CD8-positive, alpha-beta T cell (primary cell): ENCODE measurements at places on chromosomes 16 and 17.

DNA sequence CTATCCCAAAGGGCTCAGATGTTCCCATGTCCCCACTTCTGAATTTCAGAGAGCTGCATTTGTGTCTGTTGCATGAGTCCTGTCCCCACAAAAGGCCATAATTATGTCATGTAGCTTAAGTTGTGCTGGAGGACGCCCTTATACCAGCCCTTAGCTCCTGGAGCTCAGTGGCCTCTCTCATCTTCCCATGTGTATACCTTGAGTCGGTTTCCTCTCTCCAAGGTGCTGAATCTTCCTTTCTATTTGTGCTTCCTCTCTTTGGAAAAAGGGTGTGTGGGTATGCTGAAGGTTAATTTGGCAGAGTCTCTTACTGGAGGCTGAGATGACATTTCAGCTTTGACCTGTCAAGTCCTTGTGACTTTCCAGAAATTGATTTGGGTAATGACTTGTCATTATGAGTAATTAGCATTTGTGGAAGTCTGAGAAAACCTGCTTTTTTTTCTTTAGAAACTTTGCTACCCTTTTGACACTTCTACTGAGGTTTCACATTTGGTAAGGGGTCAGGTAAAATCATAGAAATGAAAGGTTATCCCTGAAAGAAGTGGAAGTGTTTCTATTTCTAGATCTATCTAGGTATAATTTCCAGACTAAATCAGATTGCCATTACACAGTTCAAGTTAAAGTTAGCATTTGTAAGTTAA is 185.4 kb downstream of the ABCC12 start:
- no peak for DNase-seq

- no peak for DNase-seq
These were observed 12.1 kb downstream of the CUEDC1 start for GRCh38 chr17:57943140-57943539.

DNA sequence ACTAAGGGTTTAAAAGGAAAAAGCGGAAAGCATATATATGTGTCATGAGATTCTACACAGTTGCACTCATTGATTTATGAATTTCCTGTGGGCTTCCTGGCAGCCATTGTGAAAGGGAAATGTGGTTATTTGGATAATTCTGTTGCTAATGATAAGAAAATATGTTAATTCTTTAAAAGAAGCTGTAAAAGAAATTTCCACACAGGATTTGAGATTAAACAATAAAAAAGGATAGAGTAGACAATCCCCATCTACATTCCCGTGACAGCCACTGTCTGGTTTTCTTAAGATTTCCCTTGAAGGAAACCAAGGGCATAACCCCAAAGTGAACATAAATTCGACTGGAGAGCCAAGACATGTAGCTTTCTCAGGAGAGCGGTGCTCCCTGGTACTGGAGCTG is 397.5 kb downstream of the CPPED1 start:
- DNase-seq, result no peak

GRCh38 chr16:54253118-54253517 is 33.5 kb downstream of the IRX3 start:
- DNase-seq, result no peak

GRCh38 chr17:17539591-17539990 is 43.4 kb upstream of the RASD1 start:
- no peak for DNase-seq

- no peak for DNase-seq
These were observed 137.9 kb downstream of the SOX9 start for GRCh38 chr17:72258711-72259110.

DNA sequence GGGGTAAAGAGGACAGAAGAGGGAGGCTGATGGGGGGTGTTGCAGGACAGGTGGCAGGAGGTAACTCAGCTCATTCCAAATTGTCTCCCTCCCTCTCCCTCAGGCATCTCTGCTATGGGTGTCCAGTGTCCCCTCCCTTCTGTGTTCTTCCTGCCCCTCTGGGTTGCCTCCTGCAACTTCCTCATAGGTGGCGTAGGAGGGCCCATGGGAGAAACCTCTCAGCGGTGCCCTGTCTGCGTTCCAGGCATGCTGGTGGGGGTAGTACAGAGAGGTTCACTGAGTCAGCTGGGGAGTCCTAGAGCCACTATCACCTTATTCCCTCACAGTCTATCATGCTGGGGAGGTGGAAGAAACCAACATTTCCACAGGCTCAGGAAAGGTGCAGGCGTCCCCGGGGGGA is 14.7 kb upstream of the ODF4 start:
- DNase-seq, result no peak

DNA sequence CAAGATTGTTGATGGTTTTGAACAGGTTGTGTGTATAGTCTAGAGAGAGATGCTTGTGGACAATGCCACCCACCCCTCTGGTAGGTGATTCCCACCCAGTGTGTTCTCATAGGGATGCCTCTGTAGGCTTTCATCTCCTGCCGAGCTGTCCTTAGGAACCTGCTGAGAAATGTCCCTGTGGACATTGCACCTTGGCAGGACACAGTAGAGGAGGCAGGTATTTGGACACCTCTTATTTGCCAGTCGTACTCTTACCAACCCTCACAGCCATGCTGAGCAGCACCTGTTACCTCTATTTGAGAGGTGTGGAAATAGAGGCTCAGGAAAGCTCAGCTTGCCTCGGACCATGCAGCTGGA is 33.2 kb downstream of the EPN2 start:
- DNase-seq, result no peak

DNA sequence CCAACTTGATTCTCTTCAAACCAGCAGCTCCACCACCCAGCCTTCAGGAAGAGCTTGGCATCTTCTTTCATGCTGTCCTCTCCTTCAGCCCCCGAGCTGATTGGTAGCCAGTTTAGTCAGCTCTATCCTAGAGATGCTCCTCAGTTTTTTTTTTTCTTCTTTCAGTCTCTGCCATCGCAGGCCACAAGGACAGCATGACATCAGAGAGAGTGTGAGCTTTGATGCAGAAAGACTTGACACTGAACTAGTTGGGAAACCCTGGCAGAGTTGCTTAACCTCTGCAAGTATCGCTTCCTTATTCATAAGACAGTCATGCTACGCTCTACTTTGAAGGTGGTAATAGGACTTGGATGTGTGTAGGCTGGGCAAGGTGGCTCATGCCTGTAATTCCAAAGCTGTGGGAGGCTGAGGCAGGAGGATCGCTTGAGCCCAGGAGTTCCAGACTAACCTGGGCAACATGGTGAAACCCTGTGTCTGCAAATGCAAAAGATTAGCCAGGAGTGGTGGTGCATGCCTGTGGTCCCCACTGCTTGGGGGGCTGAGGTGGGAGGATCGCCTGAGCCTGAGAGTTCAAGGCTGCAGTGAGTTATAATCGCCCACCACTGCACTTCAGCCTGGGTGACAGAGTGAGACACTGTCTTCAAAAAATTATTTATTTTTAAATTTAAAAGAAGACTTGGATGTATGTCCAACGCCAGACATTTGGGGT is 2.6 kb downstream of the CD300LB start:
- peak; percentile 7 for DNase-seq

- DNase-seq, result no peak
These were observed 1.2 kb upstream of the TMEM88 start for GRCh38 chr17:7853691-7854038.

GRCh38 chr17:41656249-41657023 is 32.1 kb upstream of the KRT17 start:
- DNase-seq, result no peak

DNA sequence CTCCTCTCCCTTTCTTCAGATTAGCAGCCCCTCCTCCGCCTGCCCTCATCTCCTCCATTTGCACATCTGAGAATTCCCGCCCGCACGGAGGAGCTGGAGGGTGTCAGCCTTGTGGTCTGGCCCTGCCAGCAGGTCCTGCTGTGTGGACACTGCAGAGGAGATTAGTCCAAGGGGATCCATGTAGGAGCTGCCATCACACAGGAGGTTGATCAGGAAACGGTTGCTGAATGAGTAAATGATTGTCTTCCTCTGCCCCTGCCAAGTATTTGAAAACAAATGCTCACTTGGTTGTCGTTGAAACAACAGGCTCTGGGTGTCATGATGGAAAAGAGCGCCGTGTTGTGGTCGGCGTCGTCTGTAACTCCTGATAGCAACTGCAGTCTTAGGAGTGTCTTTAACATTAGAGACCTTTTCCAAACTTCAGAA is 63.8 kb upstream of the CHMP6 start:
- no peak for DNase-seq

DNA sequence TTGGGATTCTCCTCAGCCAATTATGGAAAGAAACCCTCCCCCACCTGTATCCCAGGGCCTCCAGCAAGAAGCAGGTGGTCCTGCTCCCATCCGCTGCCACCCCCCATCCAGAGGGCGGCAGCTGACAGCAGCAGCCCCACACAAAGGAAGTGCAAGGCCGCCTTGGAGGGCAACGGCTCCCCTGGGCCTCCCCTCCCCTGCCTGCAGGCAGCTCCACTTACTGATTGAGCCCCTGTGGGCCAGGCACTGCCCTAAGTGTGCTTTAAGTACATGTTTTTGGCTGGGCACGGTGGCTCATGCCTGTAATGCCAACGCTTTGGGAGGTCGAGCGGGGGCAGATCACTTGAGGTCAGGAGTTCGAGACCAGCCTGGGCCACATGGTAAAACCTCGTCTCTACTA is 257.6 kb downstream of the PARN start:
- DNase-seq, result no peak

GRCh38 chr17:38358586-38359513 is 7.2 kb downstream of the SOCS7 start:
- no peak for DNase-seq

- DNase-seq, result no peak
These were observed 72.6 kb upstream of the CACNG5 start for GRCh38 chr17:66762276-66762675.

- DNase-seq, result no peak
These were observed 44.4 kb downstream of the RBFOX3 start for GRCh38 chr17:79566251-79566955.

GRCh38 chr17:45640141-45640850 is 143.8 kb upstream of the CRHR1 start:
- DNase-seq, result peak; percentile 83

DNA sequence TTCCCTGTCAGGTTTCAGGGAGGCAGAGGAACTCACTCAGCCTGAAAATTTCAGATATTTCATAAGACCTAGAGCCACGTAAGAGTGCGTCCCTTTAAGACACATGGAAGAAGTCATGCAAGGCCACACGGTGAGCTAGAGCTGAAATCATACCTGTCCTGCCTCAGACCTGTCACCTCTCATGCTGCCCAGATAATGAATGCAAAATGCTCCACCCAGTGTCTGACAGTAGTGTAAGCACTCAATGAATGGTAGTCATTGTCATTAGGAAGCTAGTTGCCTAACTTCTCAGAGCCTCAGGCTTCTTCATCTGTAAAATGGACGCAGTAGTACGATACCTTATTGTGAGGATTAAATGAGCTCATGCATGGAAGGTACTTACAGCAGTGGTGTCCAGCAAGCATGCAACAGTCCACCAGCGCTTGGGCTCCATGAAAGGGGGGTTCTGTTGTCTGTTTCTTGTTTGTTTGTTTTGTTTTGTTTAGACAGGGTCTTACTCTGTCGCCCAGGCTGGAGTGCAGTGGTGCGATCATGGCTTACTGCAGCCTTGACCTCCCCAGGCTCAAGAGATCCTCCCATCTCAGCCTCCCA is 60.7 kb downstream of the WSB1 start:
- DNase-seq, result no peak

- DNase-seq, result no peak
These were observed 214.1 kb upstream of the GOT2 start for GRCh38 chr16:58948244-58948643.

DNA sequence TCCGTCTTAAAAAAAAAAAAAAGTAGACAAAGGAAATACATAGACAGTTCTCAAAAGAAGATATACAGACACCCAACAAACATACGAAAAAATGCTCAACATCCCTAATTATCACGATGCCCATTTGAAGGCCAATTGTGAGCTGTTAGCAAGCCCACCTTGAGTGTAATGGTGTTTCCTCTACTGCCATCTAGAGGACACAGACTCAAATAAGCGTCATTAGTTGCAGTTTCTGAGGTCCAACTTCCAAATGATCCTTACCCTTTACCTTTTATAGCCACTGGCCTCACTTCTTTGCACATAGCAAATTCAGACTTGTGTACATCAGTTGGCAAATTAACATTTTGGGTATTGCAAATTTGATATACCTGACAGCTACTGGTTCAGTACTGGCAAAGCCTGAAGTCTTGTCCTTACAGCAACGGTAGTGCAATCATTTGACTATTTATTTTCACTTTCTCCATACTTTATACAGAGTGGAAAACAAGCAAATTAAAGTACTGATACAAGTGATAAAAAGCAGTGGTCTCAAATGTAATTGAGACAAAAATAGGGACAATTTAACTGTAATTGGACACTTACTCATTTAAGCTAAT is 536.3 kb upstream of the EEF2KMT start:
- no peak for DNase-seq

GRCh38 chr17:51793686-51794085 is 364.8 kb downstream of the CA10 start:
- no peak for DNase-seq

- no peak for DNase-seq
These were observed 86.9 kb downstream of the FOXL1 start for GRCh38 chr16:86665319-86665675.

- DNase-seq, result no peak
These were observed 60.8 kb downstream of the TMEM235 start for GRCh38 chr17:78291944-78292910.

DNA sequence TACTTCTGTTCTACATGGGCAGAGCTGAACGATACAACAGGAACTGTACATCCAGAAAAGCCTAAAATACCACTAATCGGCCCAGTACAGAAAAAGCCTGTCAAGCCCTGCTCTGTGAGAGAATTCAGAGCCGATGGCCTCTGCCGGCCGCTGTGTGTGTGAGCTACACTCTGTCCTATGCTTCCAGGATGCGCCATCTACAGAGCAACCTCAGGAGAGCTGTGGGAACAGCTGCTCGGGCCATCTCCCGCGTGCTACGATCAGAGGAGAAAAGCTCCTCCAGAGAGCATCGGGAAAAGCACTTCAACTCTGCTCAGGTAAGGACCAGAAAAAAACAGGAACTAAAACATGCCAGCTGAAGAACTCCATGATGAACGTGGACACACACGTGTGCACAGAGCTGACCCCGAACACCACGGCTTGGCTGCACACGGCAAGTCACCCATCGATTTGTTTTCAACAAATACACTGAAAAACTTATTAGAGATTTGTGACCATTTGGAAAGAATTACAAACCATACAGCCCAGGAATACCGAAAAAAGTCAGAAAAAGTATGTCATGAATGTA is 115.9 kb downstream of the ANKRD11 start:
- no peak for DNase-seq

GRCh38 chr17:41322903-41323895 is 7.7 kb upstream of the KRTAP17-1 start:
- DNase-seq, result no peak

- DNase-seq, result no peak
These were observed 223.3 kb downstream of the IRX3 start for GRCh38 chr16:54063279-54063773.

DNA sequence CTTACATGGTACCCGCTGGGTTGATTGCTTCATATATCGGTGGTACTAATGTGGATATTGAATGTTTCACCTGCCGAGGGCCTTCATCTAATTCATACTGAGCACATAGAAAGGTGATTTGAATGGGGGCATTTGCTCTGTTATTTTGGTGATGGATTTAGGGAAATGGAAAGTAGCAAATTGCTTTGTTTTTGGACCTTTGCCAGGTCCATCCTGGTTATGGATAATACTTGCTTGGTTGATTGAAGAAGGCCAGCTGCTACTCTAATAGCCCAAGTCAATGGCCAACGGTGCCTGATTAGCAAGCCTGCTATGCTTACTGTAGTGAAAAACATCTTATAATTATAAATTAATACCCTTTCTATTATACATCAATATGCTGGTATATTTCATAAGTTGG is 253.6 kb downstream of the CDH13 start:
- no peak for DNase-seq
